Thymus (tissue), 14 donors: ENCODE measurements at places on chromosomes 13 and 19. TPM values are rescaled to one million over a fixed set of nuclear protein-coding genes. Genes with fewer than 3 reads are reported as not detected.

- no peaks in the 10 kb centered on the region for H3K36me3 ChIP-seq
- H3K27me3 ChIP-seq, result peaks cover 42% of the 10 kb centered on the region
- H3K4me1 ChIP-seq, result peaks cover 8% of the 10 kb centered on the region
- no peak for DNase-seq
- H3K4me3 ChIP-seq, result no peak overlapping the region
Observed at GRCh38 chr19:41193430-41194156, 574 bp downstream of the CYP2S1 start.

GRCh38 chr13:46951516-46951915 is 54.7 kb upstream of the HTR2A start:
- no peak overlapping the region for H3K27ac ChIP-seq
- H3K4me3 ChIP-seq, result no peak overlapping the region
- no peak for DNase-seq
- no peaks in the 10 kb centered on the region for H3K27me3 ChIP-seq
- H3K4me1 ChIP-seq, result no peaks in the 10 kb centered on the region

DNA sequence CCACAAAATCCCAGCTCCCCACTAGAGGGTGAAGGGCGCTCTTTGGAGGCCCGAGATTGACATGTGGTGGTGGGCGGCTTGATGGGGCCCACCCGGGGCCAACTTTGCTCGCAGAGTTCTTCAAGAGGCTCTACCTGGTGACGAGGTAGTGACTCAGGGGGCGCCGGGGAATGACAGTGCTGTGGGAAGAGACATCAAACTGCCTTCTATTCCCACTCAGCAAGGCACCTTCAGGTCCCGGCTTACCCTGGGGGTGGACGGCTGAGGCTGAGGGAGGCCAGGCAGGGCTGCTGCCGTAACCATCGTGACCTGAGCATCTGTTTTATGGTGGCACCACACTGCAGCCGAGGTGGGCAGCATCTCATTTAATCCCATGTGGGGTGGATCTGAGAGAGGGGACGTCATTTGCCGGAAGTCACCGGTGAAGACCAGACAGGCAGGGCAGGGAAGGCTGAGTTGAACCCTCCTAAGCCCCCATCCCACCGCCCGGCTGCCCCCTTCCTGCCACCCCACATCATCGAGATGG is 1.6 kb downstream of the LINGO3 start:
- no peak overlapping the region for H3K4me3 ChIP-seq
- H3K4me1 ChIP-seq, result peaks cover 14% of the 10 kb centered on the region
- DNase-seq, result no peak
- H3K27ac ChIP-seq, result no peak overlapping the region

- no peaks in the 10 kb centered on the region for H3K27me3 ChIP-seq
- H3K4me3 ChIP-seq, result no peak overlapping the region
- peaks cover 12% of the 10 kb centered on the region for H3K36me3 ChIP-seq
- no peak overlapping the region for H3K27ac ChIP-seq
- peaks cover 29% of the 10 kb centered on the region for H3K4me1 ChIP-seq
Observed at GRCh38 chr13:98915563-98915962, 62.3 kb downstream of the DOCK9 start.

DNA sequence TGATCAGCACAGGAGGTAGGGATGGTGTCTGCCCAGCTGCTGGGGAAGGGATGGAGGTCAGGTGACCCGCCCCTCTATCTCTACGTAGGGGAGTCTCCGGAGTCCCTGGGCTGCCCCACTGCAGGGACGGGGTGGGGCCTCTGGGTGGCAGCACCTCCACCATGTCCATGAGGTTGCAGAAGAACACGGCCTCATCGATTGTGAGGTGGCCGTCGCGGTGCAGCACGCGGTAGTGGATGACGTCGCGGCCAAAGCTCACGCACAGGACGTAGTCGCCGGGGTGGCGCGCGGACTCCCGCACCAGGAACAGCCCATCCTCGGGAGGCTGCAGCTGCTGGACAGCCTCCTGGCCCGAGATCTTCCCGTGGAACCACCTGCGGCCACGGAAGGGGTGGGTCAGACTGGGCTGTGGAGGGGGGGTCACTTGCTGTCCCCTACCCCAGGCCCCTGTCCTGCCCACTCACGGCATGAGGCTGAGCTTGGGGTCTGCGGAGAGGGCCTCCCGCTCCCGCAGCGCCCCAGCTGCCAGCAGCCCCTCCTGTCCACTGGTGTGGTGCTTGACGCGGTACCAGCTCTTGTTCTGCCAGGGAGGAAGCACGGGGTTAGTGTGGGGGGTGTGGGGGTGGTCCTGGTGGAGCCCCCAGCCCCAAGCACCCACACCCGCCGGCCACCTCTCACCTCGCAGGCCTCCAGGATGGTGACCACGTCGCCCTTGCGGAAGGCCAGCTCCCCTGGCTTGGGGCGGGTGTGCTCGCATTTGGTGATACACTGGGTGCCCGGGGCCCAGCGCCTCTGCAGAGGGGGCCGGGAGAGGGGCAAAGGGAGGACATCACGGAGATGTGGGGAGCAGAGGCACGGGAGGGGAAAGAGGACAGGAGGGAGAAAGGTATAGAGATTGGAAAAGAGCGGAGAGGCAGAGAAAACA is 2.3 kb downstream of the MATK start:
- H3K27me3 ChIP-seq, result peaks cover 39% of the 10 kb centered on the region
- DNase-seq, result no peak
- no peak overlapping the region for H3K27ac ChIP-seq
- no peaks in the 10 kb centered on the region for H3K4me1 ChIP-seq

GRCh38 chr13:105007166-105007808 is 1528.2 kb downstream of the EFNB2 start:
- no peak overlapping the region for H3K27ac ChIP-seq
- H3K36me3 ChIP-seq, result no peaks in the 10 kb centered on the region
- no peak for DNase-seq
- no peaks in the 10 kb centered on the region for H3K4me1 ChIP-seq
- H3K27me3 ChIP-seq, result no peaks in the 10 kb centered on the region
- no peak overlapping the region for H3K4me3 ChIP-seq

- no peak for DNase-seq
- H3K27me3 ChIP-seq, result no peaks in the 10 kb centered on the region
- no peak overlapping the region for H3K4me3 ChIP-seq
- peaks cover 96% of the 10 kb centered on the region for H3K36me3 ChIP-seq
Observed at GRCh38 chr19:42292042-42292960, 9.6 kb upstream of the PRR19 start.

MIA gene
- total RNA-seq, result 3.8 TPM

FGF21 gene
- total RNA-seq, result not detected

KRTDAP gene
- 7.9 TPM for total RNA-seq

OR7C1 gene
- not detected for total RNA-seq

PSG11 gene
- total RNA-seq, result 0.05 TPM

SPRYD7 gene
- 2.0 TPM for total RNA-seq
